ENCODE measurements at places on chromosomes 7 and 10. TPM values are rescaled to one million over a fixed set of nuclear protein-coding genes. Genes with fewer than 3 reads are reported as not detected.

DNA sequence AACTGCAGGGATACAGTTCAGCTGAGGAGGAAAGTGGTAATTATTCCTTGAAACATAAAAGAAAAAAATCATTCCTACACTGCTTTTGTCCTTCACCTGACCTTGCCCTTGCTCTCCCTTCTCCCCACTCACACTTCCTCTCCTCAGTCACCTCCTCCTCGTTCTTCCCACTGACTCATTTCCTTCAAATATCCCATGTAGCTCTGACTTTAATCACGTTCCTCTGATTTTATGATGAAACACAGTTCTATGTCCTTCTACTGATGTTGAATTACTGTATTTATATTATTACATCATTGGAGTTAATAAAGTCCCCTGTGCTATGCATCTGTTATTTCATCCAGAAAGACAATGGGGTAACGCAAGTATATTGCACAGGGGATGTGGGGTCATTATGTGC, 575.6 kb downstream of the POM121L12 start:
- no peak overlapping the region for H3K4me3 ChIP-seq
- H3K4me1 ChIP-seq, result no peaks in the 10 kb centered on the region
- DNase-seq, result no peak
- H3K27me3 ChIP-seq, result no peaks in the 10 kb centered on the region

GRCh38 chr7:130279906-130280305, 13.1 kb upstream of the CPA4 start:
- H3K4me3 ChIP-seq, result no peak overlapping the region
- no peak overlapping the region for H3K27ac ChIP-seq
- no peaks in the 10 kb centered on the region for H3K36me3 ChIP-seq

GPNMB gene
- total RNA-seq, result 1.1 TPM

ATOH7 gene
- total RNA-seq, result not detected

DNA sequence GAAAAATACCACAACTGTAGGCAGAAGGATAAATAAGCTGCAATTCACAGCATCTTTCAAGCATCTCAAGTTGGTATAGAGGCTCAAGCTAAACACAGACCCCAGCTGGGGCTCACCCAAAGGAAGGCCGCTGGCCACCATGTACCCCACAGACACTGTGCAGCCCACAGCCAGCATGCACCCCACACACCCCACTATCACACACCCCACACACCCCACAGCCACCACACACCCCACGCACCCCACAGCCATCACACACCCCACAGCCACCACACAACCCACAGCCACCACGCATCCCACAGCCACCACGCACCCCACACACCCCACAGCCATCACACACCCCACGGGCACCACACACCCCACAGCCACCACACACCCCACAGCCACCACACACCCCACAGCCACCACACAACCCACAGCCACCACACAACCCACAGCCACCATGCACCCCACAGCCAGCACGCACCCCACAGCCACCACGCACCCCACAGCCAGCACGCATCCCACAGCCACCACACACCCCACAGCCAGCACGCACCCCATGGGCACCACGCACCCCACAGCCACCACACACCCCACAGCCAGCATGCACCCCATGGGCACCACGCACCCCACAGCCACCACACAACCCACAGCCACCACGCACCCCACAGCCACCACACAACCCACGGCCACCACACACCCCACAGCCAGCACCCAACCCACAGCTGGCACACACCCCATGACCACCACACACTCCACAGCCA, 214.7 kb downstream of the DNAJB6 start:
- no peaks in the 10 kb centered on the region for H3K27me3 ChIP-seq
- no peak overlapping the region for H3K27ac ChIP-seq
- H3K36me3 ChIP-seq, result no peaks in the 10 kb centered on the region
- no peaks in the 10 kb centered on the region for H3K4me1 ChIP-seq
- no peak overlapping the region for H3K4me3 ChIP-seq

GRCh38 chr7:5653661-5654060, 127.8 kb downstream of the RNF216 start:
- H3K36me3 ChIP-seq, result peaks cover 4% of the 10 kb centered on the region
- H3K27me3 ChIP-seq, result no peaks in the 10 kb centered on the region
- H3K4me3 ChIP-seq, result no peak overlapping the region
- H3K27ac ChIP-seq, result peak overlapping the region; percentile 30
- peaks cover 7% of the 10 kb centered on the region for H3K4me1 ChIP-seq
- DNase-seq, result no peak

NEUROG3 gene
- total RNA-seq, result 0.39 TPM

DNA sequence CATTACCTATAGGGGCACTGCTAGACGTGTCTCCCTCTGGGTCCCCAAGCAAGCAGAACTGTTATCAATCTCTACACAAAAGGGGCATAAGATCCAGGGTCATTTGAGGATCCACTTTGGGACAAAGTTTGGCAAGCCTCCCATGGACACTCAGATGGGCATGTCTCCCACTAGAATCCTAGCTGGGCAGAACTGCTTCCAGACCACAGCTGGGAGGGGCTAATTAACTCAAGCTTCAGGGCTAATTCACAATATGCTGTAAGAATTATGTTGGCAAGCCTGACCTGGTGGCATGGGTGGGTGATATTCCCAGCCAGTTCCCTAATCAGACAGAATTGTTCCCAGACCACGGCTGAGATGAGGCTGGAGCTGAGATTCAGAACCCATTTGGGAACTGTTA, 738.4 kb upstream of the FZD8 start:
- H3K36me3 ChIP-seq, result no peaks in the 10 kb centered on the region
- no peak overlapping the region for H3K27ac ChIP-seq
- no peaks in the 10 kb centered on the region for H3K27me3 ChIP-seq
- H3K4me3 ChIP-seq, result no peak overlapping the region

PTF1A gene
- not detected for total RNA-seq

GRCh38 chr7:24151944-24152343, 132.0 kb upstream of the NPY start:
- no peak for DNase-seq
- peaks cover 2% of the 10 kb centered on the region for H3K36me3 ChIP-seq
- no peak overlapping the region for H3K4me3 ChIP-seq
- peaks cover 27% of the 10 kb centered on the region for H3K27me3 ChIP-seq
- no peak overlapping the region for H3K27ac ChIP-seq

GRCh38 chr7:72394016-72394415, 18.1 kb downstream of the CALN1 start:
- no peaks in the 10 kb centered on the region for H3K27me3 ChIP-seq
- H3K27ac ChIP-seq, result no peak overlapping the region
- no peak overlapping the region for H3K4me3 ChIP-seq
- H3K4me1 ChIP-seq, result no peaks in the 10 kb centered on the region
- DNase-seq, result no peak
- no peaks in the 10 kb centered on the region for H3K36me3 ChIP-seq

Data from activated T-cell treated with anti-CD3 and anti-CD28 coated beads, Interleukin-2, amount 50 U/mL, for 72 hours (primary cell).